ENCODE measurements at places on chromosomes 4 and X. TPM values are rescaled to one million over a fixed set of nuclear protein-coding genes. Genes with fewer than 3 reads are reported as not detected.

SORBS2 gene
- polyA plus RNA-seq, result 78.6 TPM

- no peak for DNase-seq
- H3K36me3 ChIP-seq, result no peaks in the 10 kb centered on the region
- H3K27ac ChIP-seq, result peak overlapping the region; percentile 54
- no peak overlapping the region for H3K4me3 ChIP-seq
- H3K4me1 ChIP-seq, result no peaks in the 10 kb centered on the region
- no peaks in the 10 kb centered on the region for H3K27me3 ChIP-seq
These were observed 66.1 kb downstream of the SOWAHB start for GRCh38 chr4:76831711-76832373.

- peaks cover 26% of the 10 kb centered on the region for H3K4me1 ChIP-seq
- H3K36me3 ChIP-seq, result no peaks in the 10 kb centered on the region
- DNase-seq, result no peak
- no peak overlapping the region for H3K27ac ChIP-seq
These were observed 66.0 kb downstream of the TBL1X start for GRCh38 chrX:9530848-9531274.

SSX7 gene
- not detected for polyA plus RNA-seq

GRCh38 chrX:31199840-31200114, 127.9 kb upstream of the FTHL17 start:
- H3K4me1 ChIP-seq, result no peaks in the 10 kb centered on the region
- H3K27me3 ChIP-seq, result no peaks in the 10 kb centered on the region
- H3K27ac ChIP-seq, result no peak overlapping the region
- H3K4me3 ChIP-seq, result no peak overlapping the region

- no peaks in the 10 kb centered on the region for H3K4me1 ChIP-seq
- no peak overlapping the region for H3K27ac ChIP-seq
- no peaks in the 10 kb centered on the region for H3K27me3 ChIP-seq
These were observed 34.5 kb upstream of the PLA2G12A start for GRCh38 chr4:109764376-109764775.

DNA sequence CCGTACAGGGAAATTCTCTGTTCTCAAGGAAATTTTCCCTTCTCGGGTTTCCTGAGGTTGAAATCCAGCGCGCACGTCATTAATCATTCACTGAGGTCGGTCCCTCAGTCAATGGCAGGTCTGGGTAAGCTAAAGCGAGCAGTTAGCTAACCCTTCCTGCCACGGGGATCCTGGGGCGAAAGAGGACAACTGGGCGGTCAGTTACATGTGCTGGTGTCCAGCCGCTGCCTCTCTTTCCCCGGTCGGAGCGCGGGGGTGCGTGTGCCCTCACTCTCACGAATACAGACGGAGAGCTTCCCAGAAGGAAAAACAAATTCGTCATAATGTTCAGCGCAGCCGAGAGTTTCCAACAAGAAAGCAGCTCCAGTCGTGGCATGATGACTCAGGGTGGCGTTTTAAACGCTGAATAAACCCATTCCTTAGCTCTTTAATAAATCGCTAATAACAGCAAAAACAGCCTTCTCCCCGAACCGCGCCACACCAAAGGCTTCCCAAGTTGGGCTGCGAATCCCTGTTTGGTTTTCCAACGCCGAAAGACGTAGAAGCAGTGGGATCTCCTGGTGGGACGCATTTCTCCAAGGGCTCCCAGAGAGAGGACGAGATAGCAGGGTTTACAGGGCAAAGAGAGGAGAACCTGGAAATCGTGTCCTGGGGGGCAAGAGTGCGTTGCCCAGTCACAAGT, 752 bp upstream of the FGF5 start:
- H3K27me3 ChIP-seq, result peaks cover 98% of the 10 kb centered on the region
- H3K4me1 ChIP-seq, result no peaks in the 10 kb centered on the region
- no peak overlapping the region for H3K4me3 ChIP-seq
- no peak overlapping the region for H3K27ac ChIP-seq

DNA sequence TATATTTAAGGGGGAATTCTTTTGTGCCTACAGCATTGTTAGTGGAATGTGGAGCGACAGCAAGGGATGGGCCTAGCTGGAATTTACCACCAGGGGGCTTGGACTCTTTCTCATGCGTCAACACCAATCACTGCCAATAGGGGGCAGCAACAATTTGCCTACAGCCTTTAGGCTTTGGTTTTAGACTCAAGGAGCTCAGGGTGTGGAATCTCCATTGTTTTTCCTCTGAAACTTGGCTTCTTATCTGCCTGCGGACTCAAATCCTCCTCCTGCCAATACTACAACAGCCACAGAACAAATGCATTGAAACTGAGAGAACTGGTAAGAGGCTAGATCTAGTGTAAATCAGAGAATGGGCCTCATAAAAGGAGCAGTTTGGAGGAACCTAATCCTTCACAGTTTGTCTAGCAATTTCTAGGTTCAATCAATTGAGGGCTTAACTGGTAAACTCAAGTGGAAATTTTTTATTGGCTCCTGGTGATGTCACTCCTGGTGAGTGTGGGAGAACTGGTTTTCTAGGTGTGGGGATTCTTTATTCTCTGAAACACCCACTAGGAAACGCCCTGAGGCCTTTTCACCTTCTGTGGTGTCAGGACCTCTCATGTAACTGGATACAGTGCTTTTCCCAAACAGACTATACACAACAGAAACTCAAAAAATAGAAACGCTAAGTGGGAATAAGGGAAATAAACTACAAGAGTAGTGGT, 27.9 kb upstream of the TMSB4X start:
- no peak for DNase-seq
- no peaks in the 10 kb centered on the region for H3K27me3 ChIP-seq
- H3K27ac ChIP-seq, result peak overlapping the region; percentile 34
- no peaks in the 10 kb centered on the region for H3K36me3 ChIP-seq

- no peaks in the 10 kb centered on the region for H3K27me3 ChIP-seq
- H3K36me3 ChIP-seq, result no peaks in the 10 kb centered on the region
- no peaks in the 10 kb centered on the region for H3K4me1 ChIP-seq
- no peak overlapping the region for H3K4me3 ChIP-seq
These were observed 1314.0 kb downstream of the PCDH19 start for GRCh38 chrX:99095965-99096635.

GRCh38 chr4:157315968-157316367, 95.4 kb downstream of the GRIA2 start:
- DNase-seq, result no peak
- no peaks in the 10 kb centered on the region for H3K36me3 ChIP-seq
- no peaks in the 10 kb centered on the region for H3K4me1 ChIP-seq
- no peaks in the 10 kb centered on the region for H3K27me3 ChIP-seq
- no peak overlapping the region for H3K27ac ChIP-seq
- no peak overlapping the region for H3K4me3 ChIP-seq

GRCh38 chr4:184441461-184442313, 32.7 kb downstream of the IRF2 start:
- H3K4me1 ChIP-seq, result peaks cover 39% of the 10 kb centered on the region
- DNase-seq, result no peak
- no peak overlapping the region for H3K4me3 ChIP-seq
- H3K27ac ChIP-seq, result no peak overlapping the region
- H3K36me3 ChIP-seq, result no peaks in the 10 kb centered on the region
- no peaks in the 10 kb centered on the region for H3K27me3 ChIP-seq

GRCh38 chr4:27407616-27408015, 547.0 kb downstream of the STIM2 start:
- no peak for DNase-seq
- H3K27me3 ChIP-seq, result no peaks in the 10 kb centered on the region
- H3K27ac ChIP-seq, result no peak overlapping the region

GRCh38 chr4:96974295-96974694, 1134.4 kb downstream of the PDHA2 start:
- H3K27ac ChIP-seq, result no peak overlapping the region
- H3K27me3 ChIP-seq, result no peaks in the 10 kb centered on the region
- H3K4me3 ChIP-seq, result no peak overlapping the region
- no peaks in the 10 kb centered on the region for H3K36me3 ChIP-seq
- H3K4me1 ChIP-seq, result no peaks in the 10 kb centered on the region
- no peak for DNase-seq

- H3K4me1 ChIP-seq, result no peaks in the 10 kb centered on the region
- H3K27ac ChIP-seq, result no peak overlapping the region
- H3K36me3 ChIP-seq, result no peaks in the 10 kb centered on the region
- H3K27me3 ChIP-seq, result no peaks in the 10 kb centered on the region
- H3K4me3 ChIP-seq, result no peak overlapping the region
These were observed 8.4 kb upstream of the APLN start for GRCh38 chrX:129663171-129663570.

DNA sequence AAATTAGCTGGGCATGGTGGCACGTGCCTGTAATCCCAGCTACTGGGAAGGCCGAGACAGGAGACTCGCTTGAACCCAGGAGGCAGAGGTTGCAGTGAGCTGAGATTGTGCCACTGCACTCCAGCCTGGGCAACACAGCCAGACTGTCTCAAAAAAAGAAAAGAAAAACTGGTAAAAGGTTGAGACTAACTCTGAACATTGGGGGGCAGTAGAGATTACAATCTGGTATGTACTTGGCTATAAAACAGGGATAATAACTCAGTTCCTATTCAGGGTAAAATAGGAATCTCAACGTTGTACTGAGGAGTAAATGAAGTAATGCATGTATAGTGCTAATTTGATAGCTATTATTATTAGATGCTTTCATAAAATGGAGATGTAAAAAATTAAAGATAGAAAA, 12.5 kb upstream of the KLF8 start:
- H3K27ac ChIP-seq, result no peak overlapping the region
- no peaks in the 10 kb centered on the region for H3K4me1 ChIP-seq
- H3K27me3 ChIP-seq, result no peaks in the 10 kb centered on the region

GRCh38 chr4:161907590-161907955, 256.2 kb downstream of the FSTL5 start:
- no peak overlapping the region for H3K4me3 ChIP-seq
- no peaks in the 10 kb centered on the region for H3K4me1 ChIP-seq
- DNase-seq, result no peak
- no peak overlapping the region for H3K27ac ChIP-seq
- no peaks in the 10 kb centered on the region for H3K36me3 ChIP-seq

EMD gene
- polyA plus RNA-seq, result 110 TPM

TCEAL2 gene
- 1.5 TPM for polyA plus RNA-seq

- DNase-seq, result no peak
- H3K36me3 ChIP-seq, result no peaks in the 10 kb centered on the region
These were observed 95.9 kb upstream of the RPS6KA3 start for GRCh38 chrX:20362268-20363267.

DNA sequence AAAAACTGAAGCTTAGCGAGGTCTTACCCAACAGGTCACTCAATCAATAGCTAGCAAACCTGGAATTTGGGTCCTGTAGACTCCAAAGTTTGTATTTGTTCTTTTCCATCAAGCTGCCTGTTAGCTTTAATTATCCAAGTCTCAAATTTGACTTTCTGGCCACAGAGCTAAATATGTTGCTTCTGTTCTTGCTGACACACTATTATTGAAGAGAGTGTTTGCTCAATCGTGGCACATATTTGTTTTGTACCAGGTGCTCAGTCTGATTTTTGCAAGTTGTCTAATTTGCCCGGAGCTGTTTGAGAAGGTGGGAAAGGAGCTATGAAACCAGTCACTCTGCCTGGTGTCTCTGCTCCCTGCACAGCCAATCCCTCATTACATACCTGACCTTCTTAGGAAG, 41.7 kb upstream of the FRMD7 start:
- no peak overlapping the region for H3K4me3 ChIP-seq
- no peak for DNase-seq
- no peaks in the 10 kb centered on the region for H3K27me3 ChIP-seq
- no peak overlapping the region for H3K27ac ChIP-seq

MAMLD1 gene
- 0.96 TPM for polyA plus RNA-seq

CFP gene
- 27.8 TPM for polyA plus RNA-seq

DNA sequence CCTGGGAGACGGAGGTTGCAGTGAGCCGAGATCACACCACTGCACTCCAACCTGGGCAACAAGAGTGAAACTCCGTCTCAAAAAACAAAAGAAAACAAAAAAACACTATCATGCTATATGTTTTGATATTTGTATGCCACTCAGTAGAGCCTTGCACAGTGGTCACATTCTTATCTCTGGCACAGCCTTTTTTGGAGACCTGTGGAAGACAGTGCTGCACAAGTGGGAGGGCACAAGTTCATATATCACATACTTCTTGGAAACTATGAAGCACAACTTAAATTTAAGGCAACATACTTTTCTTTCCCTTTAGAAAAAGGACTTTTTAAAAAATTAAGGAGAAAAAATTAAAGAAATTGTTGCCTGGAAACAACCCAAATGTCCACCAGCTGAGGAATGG, 14.4 kb upstream of the S100G start:
- no peak for DNase-seq
- no peak overlapping the region for H3K27ac ChIP-seq
- H3K27me3 ChIP-seq, result no peaks in the 10 kb centered on the region
- no peaks in the 10 kb centered on the region for H3K4me1 ChIP-seq

GRCh38 chr4:2305766-2306501, 44.0 kb upstream of the MXD4 start:
- no peak for DNase-seq
- no peak overlapping the region for H3K4me3 ChIP-seq
- no peaks in the 10 kb centered on the region for H3K36me3 ChIP-seq

SAGE1 gene
- polyA plus RNA-seq, result 0.09 TPM
